ENCODE measurements at places on chromosomes 7 and 10.

DNA sequence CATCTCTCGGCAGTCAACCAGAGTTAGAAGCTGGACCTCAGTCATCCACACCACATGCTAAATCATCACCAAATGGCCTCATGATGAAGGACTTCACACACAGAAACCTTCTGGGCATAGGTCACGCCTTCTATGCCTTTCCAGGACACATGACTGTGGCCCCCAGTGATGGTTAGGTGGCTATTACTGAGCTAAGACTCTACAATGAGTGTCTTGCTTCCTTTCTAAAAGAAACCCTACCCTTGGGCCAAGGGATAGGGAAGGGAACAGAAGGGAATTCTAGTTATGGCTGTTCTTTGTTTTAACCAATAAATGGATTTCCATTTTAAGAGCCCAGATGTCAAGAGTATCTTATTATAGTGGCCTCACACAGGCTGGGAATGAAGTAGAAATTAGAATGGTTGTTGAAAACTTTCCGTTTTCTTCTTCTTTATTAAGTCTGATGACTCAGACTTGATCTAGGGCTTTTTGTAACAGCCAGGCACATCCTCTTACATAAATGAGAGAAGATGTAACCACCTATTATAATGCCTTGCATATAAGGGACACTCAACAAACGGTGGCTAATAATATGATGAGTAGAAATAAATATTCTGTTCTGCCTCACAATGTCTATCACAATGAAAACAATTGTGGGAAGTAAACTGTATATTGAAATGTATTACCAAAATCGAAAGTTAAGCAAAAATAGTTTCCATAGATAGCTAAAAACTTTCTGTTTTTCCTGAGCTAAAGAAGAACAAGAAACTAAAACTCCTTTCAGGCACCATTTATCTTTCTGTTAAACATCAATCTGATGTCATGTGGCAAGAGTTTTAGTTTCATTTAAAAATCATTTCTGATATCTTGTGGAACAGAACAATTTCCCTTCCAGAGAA, 62.5 kb upstream of the TOMM7 start:
- DNase-seq = no peak

GRCh38 chr10:71302874-71303568, 16.0 kb upstream of the SLC29A3 start:
- DNase-seq = peak; percentile 79

GRCh38 chr10:93535293-93535692, 31.2 kb upstream of the FFAR4 start:
- no peak for DNase-seq

- no peak for DNase-seq
Observed at GRCh38 chr7:88299126-88299525, 7.6 kb downstream of the STEAP4 start.

DNA sequence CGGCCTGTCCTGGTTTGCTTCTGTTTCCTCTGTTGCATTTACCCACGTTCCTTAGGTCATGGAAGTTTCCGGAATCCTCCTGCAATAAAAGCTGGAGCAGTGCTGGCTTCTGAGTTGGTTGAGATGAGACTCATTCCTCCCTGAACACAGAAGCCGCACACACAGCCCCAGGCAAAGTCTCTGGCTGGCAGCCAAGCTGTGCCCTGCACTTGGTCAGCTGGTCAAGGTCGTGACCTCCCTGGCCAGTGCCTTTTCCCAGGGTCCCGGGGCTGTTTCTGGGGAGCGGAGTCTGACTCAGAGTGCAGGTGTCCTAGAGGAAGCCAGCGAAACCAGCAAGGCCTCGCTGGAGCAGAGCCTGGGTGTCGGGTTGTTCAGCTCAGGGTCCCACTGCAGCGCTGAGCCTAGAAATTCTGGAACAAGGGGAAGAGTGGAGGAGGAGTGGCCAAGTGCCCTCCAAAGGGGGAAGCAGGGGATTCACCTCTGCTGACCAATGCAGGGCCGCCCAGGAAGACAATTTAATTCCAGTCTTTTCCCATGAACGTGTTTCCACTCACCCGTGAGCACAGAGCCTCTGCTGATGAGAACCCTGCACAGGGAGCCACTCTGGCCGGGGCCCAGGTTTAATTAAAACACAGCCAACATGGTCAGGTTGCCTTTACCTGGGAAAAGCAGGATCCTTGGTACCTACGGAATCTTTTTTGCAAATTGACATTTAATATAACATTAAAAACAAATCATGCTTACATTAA, 245.5 kb upstream of the PPP2R2D start:
- DNase-seq = no peak

GRCh38 chr7:64834989-64835388, 40.8 kb downstream of the ZNF138 start:
- DNase-seq = no peak

DNA sequence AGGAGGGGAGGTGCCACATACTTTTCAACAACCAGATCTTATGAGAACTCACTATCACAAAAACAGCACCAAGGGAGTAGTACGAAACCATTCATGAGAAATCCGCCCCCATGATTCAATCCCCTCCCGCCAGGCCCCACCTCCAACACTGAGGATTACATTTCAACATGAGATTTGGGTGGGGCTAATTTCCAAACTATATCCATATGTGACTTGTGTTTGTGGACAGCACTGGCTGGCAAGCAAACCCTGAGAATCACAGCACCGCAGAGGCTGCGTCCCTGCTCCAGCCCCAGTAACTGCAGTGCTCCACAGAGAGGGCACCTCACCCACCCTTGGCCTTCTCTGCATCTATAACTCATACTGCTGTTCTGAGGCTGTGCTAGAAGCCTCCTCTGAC, 211.2 kb upstream of the PODXL start:
- DNase-seq = no peak

- DNase-seq = no peak
Observed at GRCh38 chr10:24235471-24235870, 26.5 kb downstream of the KIAA1217 start.

DNA sequence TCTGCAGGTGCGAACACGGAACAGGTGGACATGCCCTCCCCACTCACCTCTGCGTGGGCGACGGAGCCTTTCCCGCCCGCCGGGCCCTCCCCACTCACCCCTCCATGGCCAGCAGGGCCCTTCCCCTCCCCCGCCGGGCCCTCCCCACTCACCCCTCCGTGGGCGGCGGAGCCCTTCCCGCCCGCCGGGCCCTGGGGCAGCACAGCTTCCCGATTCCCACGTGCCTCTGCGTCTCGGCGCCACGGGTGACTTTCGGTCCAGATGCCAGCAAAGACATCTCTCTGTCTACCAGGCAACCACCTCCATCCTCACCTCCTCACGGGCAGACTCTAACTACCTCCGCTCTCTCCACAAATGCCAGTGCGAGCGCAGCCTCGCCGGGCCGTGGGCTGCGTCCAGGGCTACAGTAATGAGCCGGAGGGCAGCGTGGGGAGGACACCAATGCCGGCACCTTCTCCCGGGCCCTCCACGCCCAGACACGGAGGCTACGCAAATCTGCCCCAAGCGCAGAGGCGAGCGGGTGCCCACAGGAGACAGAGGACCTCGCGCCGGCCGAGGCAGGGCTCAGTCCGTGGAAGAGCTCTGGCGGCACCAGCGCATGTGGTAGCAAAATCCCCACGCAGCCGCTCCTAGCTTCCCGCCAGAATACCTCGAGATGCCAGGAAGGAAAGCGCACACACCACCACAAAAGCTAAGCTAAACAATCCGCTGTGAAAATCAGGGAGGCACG, 21.8 kb downstream of the GPER1 start:
- DNase-seq = no peak

GRCh38 chr10:78688901-78689583, 379.7 kb upstream of the ZMIZ1 start:
- no peak for DNase-seq

- no peak for DNase-seq
Observed at GRCh38 chr10:60809157-60809556, 30.9 kb downstream of the CDK1 start.

DNA sequence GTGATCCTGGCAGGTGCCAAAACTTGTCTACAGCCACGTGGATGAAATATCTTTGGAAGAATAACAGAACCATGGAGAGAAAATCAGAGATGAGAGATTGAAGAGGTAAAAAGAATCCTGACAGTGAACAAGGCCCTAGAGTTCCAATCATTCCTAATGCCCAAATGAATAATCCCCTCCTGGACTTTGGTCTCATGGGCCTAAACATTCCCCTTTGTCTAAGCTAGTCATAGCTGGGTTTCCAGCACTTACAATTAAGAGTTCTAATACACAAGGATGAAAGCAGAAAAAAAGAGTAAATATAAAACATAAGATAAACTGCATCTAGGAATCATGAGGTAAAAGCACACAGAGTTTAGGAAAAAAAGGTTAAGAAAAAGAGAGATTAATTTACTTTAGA, 40.2 kb downstream of the ARHGAP12 start:
- DNase-seq = no peak

- DNase-seq = no peak
Observed at GRCh38 chr10:89280508-89280907, 21.3 kb upstream of the IFIT2 start.

GRCh38 chr7:112199035-112199655, 7.1 kb downstream of the DOCK4 start:
- no peak for DNase-seq

DNA sequence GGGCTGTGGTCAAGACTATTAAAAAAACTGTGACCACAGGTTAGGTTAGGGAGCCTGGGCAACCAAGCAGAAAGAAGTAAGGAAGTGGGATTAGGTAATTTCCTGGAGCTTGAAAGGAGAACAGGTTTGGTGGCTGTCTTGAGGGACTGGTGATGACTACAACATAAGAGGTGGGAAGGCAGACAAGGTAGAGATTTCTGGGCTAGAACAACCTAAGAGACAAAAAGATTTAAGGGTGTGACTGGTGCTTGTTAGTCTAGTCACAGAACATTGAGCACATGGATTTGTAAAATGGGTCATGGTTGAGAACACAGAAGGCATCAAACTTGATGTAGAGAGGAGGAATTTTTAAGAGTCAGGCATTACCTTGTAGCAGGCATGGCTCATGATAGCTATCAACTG, 123.7 kb upstream of the ASAH2 start:
- no peak for DNase-seq

GRCh38 chr10:111410740-111411139, 333.9 kb downstream of the ADRA2A start:
- no peak for DNase-seq

GRCh38 chr7:42014625-42015618, 222.1 kb downstream of the GLI3 start:
- DNase-seq = peak; percentile 48

GRCh38 chr7:17441557-17441956, 143.1 kb downstream of the AHR start:
- DNase-seq = no peak

DNA sequence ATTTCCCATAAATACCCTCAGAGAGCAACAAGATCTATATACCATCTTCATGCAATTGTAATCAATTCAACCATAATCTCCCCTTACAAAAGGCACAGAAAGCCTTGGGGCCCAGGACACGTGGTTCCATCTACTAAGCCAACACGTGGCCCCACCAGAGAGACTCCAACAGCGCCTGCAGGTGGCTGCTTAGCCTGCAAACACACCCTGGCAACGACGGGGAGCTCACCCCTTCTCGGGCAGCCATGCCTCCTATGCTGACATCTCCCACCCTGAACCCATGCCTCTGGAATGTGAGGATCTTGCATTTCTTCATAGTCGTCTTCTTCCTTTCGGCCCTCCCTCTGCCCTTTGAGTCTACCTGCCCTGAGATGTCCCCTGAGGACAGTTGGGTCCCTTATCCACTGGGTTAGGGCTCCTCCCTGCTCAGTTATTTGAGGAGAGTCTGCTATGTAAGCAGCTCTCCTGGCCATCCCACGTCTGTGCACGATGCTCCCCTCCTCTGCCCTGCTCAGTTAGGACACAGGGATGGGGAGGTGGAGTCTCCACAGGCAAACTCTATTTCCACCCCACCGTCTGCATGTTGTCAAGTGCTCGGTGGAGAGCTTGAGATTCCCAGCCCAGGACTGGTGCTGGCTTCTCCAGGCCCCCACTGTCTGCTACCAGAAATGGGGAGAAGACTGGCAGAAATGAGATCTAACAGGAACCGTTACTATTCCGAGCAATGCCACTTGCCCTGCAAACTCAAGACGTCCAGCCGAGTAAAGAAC, 36.5 kb downstream of the EBF3 start:
- no peak for DNase-seq

GRCh38 chr7:8126601-8127167, 135.3 kb downstream of the ICA1 start:
- DNase-seq = no peak

DNA sequence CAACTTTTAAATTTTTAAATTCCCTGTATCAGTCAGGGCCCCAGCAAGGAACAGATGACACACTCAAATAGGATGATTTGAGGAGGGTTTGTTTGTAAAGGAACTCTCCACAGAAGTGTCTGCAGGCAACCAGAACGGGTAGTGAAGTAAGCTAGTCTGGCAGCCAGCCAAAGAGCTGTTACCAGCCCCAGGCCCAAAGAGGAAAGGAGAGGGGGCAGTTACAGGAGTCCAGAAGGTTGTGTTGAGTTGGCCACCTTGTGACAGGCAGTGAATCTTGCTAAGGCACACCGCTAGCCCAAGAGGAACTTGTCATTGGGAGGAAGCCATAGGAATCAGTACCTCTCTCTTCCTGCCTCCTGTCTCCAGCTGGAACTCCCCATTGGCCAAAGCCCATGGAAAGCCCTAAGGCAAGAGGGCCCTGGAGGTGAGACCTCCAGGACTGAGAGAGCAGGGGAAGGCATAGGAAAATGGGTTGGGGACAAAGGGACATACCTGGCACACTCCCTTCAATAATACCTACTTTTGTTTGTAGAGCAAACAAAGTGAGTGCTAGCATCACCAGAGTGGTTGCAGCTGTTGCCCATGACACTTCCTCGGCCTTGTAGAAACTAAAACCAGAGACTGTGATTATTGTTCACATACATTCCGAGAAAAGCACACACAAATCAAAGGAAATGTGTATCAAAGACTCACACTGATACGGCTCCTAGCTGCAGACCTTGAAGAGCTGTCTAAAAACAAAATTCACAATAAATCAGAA, 25.4 kb upstream of the GATAD1 start:
- peak; percentile 12 for DNase-seq

DNA sequence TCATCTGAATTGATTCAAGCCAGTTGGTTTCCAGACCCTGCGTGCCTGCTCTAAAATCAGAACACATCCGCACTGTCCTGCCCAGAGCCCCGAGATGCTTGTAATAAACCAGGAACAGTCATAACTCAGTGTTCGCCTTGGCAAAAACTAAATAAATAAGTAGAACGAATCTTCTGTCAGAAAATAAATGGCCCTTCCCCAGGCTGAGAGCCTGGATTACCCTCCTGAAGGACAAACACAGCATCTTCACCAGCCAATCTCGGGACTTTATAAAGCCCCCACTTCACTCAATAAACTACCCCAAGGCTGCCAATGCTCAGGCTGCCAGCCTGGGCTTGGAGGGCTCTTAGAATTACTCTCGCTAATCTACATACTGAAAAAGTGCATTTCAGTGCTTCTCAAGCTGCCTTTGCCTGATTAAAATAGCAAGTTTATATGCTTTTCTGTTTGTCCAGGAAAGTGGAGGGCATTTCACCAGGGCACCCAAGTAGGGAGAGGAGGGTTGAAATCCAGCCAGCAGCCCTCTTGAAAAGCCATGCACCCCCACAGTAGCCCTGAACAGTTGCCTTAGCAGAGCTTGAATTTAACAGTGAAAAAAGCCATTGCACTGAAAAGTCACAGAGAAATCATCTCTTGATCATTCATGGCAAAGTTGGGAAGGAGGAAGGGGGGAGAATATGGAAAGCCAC, 136.6 kb downstream of the CALN1 start:
- DNase-seq = no peak
